ENCODE measurements at places on chromosomes 5 and 9.
A peak's percentile ranks its signal among the peaks of the same experiment; 100 is the strongest.

DNA sequence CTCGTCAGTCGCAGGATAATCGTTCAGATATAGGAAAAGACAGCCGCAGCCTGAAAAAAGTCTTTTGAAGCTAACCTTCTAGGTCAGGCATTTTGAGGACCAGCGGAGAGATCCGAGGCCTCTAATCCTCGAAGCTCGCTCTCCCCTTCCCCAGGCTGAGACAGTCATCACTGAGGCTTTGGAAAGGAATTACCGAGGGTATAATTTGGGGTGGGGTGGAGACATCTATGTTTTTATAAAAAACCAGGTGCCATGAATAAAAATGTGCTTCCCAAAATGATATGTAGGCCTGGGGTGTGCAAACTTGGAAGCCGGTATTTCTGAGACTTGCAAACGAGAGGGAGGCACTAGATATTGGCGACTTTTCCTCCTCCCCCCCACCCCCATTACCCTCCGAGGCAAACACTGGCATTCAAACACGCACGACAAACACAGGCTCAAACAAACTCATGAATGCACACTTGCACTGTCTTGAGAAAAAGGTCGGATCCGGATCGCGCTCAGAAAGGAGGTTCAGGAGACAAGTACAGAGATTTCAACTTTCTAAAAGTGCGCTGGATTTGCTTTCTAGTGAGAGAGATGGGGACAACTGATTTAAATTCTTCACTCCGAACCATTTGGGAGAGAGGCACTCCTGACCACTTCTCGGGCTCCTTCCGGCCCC lies 935 bp upstream of the MSX2 start:
- H3K4me3 ChIP-seq, result peak overlapping the region; percentile 52
- H3K27me3 ChIP-seq, result no peaks in the 10 kb centered on the region
- H3K27ac ChIP-seq, result peak overlapping the region; percentile 52
- DNase-seq, result no peak
- peaks cover 35% of the 10 kb centered on the region for H3K4me1 ChIP-seq

DNA sequence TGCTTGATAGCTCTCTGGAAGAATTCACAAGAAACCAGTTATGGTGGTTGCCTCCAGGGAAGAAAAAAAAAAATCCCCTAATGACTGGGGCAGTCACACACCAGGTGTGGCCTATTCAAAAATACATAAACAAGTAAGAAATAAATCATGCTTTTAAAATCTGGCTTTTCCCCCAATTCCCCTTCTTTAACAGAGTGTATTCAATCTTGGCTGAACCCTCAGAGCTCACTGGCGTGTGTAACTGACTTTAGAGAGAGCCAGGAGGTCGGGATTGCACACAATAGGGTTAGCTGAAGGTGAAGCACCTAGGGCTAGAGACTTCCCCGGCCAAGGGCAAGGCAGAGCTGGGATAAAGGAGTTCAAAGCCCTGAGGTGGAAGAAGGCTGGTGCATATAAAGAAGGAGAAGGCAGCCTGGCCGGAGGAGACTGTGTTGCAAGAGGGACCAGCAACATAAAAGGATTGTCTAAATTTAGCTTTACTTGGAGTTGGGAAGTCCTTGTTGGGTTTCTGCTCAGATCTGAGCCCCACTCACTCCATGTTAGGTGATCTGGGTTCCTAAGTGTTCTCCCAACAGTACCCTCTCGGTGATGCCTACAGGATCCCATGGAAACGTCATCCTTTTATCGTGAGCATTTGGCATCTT lies 19.7 kb downstream of the FNBP1 start:
- H3K27ac ChIP-seq, result no peak overlapping the region
- no peaks in the 10 kb centered on the region for H3K27me3 ChIP-seq
- H3K4me1 ChIP-seq, result no peaks in the 10 kb centered on the region
- peak; percentile 32 for DNase-seq
- no peak overlapping the region for H3K4me3 ChIP-seq
- H3K36me3 ChIP-seq, result no peaks in the 10 kb centered on the region

GRCh38 chr9:79570448-79571308 lies 1.1 kb upstream of the TLE4 start:
- no peaks in the 10 kb centered on the region for H3K36me3 ChIP-seq
- peak overlapping the region; percentile 97 for H3K27ac ChIP-seq
- H3K27me3 ChIP-seq, result no peaks in the 10 kb centered on the region

- H3K36me3 ChIP-seq, result no peaks in the 10 kb centered on the region
- H3K4me1 ChIP-seq, result no peaks in the 10 kb centered on the region
- H3K27me3 ChIP-seq, result no peaks in the 10 kb centered on the region
Measured at GRCh38 chr5:123706531-123706930, 194.6 kb downstream of the CSNK1G3 start.

DNA sequence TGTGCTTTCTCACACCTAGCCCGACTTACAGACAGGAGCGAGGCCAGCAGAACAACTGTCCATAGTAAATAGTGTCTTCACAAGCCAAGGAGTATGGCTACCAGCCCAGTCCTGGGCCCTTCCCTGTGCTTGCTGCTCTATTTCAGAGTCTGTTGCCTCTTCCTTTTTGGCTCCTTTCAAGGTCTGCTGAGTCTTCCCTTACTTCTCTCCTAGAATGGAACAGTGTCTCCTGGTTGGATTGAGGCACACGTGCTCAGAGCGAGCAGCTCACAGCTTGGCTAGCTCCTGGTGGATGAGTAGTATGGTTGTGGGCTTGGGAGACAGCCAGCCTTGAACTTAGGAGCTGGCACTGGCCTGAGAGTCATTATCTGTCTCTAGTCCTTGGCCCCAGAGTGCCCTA lies 72.8 kb downstream of the TLE4 start:
- no peaks in the 10 kb centered on the region for H3K4me1 ChIP-seq
- H3K4me3 ChIP-seq, result no peak overlapping the region
- no peaks in the 10 kb centered on the region for H3K27me3 ChIP-seq
- no peak for DNase-seq

DNA sequence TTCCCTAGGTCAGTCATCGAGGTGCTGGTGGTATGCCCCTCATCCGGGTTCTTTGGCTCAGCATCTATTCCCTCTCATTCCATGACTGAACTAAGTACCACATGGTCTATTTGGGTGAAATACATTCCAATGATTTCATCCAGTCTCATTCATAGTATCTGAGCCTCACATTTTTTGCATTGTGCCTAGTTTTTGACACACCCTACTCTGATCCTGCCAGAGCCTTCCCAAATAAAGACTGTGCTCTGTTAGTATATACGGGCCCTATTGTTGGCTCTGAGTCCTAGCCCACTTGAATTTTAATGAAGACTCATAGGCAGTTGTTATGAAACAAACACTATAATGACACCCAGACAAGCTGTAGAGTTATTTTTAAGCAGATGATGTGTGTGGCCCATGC lies 740.7 kb downstream of the CETN3 start:
- no peaks in the 10 kb centered on the region for H3K27me3 ChIP-seq
- H3K36me3 ChIP-seq, result no peaks in the 10 kb centered on the region
- H3K27ac ChIP-seq, result no peak overlapping the region
- DNase-seq, result no peak

DNA sequence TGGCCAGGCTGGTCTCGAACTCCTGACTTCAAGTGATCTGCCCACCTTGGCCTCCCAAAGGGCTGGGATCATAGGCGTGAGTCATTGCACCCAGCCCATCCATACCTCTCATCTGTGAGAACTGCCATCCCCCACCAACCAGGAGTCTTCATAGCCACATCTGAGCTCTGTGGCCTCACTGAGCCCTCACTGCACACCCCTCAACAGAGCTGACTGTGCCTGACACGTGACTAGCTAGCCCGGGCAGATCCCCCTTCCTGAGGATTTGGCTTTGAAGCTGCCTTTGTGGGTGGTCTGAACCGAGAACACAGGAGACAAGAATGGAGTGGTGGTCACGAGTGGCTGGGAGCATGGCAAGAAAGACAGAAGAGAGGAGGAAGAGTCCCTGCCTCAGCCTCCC lies 15.6 kb downstream of the AK8 start:
- no peak for DNase-seq
- no peak overlapping the region for H3K27ac ChIP-seq
- H3K4me3 ChIP-seq, result no peak overlapping the region
- H3K4me1 ChIP-seq, result no peaks in the 10 kb centered on the region
- H3K36me3 ChIP-seq, result no peaks in the 10 kb centered on the region
- H3K27me3 ChIP-seq, result no peaks in the 10 kb centered on the region

- H3K4me1 ChIP-seq, result peaks cover 5% of the 10 kb centered on the region
- peak; percentile 58 for DNase-seq
- H3K4me3 ChIP-seq, result peak overlapping the region; percentile 72
- no peaks in the 10 kb centered on the region for H3K36me3 ChIP-seq
- no peaks in the 10 kb centered on the region for H3K27me3 ChIP-seq
Measured at GRCh38 chr5:123512611-123513461, 859 bp downstream of the CSNK1G3 start.

DNA sequence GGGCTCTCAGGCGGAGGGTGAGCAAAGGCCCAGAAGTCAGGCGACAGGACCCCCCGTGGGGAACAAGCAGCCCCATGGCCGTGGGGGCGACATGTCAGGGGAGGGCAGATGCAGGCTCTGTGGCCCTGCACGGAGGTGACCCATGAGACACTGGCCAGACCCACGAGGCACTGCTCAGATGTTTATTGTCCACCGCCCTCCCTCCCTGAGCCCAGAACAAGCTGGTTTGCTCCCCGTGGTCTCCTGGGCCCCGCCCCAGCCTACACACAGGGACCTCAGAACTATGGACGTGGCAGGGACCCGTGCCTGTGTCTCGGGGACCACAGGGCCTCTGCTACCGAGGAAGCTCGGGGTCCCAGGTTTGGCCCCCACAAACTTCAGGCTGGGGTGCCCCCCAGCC lies 1.9 kb downstream of the FUT7 start:
- H3K4me3 ChIP-seq, result no peak overlapping the region
- no peak for DNase-seq
- no peaks in the 10 kb centered on the region for H3K27me3 ChIP-seq
- no peaks in the 10 kb centered on the region for H3K4me1 ChIP-seq
- H3K27ac ChIP-seq, result no peak overlapping the region

DNA sequence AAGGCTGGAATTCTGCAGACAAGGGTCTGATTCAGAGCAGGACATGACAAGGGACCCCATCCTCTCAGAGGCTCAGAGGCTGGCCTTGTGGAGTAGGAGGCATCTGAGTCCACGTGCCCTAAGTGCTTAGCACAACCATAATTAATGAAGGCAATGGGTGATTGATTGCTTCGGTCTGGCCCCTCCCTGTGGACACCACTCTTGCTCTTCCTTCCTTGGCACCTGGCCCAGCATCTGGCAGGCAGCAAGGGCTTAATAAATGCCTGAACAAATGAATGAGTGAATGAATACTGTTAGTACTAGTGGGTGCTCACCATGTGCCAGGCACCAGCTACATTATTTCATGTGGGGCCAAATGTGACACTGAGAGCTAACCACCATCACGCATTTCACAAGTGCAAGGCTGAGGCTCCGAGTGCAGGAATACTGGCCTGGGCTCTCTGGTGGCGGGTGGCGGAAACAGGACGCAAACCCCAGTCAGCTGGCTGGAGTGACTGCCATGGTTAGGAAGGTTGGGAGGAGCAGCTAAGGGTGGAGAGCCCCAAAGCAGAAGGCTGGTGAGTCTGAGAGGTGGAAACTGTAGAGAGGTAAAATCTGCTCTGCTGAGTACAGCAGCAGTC lies 53.6 kb downstream of the ASS1 start:
- H3K4me1 ChIP-seq, result no peaks in the 10 kb centered on the region
- no peak overlapping the region for H3K4me3 ChIP-seq
- peak; percentile 29 for DNase-seq
- H3K27me3 ChIP-seq, result no peaks in the 10 kb centered on the region
- H3K27ac ChIP-seq, result no peak overlapping the region

- H3K4me1 ChIP-seq, result no peaks in the 10 kb centered on the region
- H3K27me3 ChIP-seq, result no peaks in the 10 kb centered on the region
- no peak for DNase-seq
- H3K36me3 ChIP-seq, result no peaks in the 10 kb centered on the region
- no peak overlapping the region for H3K27ac ChIP-seq
Measured at GRCh38 chr9:129838707-129839259, 3.5 kb downstream of the USP20 start.

DNA sequence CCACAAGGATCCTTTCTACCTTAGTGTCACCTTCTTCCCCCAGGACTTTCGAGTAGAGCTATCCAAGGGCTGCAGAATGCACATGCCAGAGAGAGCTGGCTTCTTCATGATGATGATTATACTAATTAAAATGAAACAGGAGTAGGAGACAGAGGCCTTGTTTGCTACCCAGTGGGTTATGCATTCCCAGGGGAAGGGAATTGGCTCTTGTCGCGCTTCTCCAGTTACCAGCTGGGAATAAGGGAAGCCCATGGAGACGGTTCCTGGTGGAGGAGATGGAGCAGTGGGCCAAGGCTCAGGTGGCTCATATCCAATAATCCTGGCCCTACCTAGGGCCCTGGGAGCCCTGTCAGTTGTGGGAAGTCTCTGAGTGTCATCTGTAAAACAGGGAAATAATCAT lies 65.1 kb downstream of the WWC1 start:
- H3K36me3 ChIP-seq, result no peaks in the 10 kb centered on the region
- no peaks in the 10 kb centered on the region for H3K27me3 ChIP-seq
- no peak overlapping the region for H3K4me3 ChIP-seq
- no peak for DNase-seq
- no peak overlapping the region for H3K27ac ChIP-seq

DNA sequence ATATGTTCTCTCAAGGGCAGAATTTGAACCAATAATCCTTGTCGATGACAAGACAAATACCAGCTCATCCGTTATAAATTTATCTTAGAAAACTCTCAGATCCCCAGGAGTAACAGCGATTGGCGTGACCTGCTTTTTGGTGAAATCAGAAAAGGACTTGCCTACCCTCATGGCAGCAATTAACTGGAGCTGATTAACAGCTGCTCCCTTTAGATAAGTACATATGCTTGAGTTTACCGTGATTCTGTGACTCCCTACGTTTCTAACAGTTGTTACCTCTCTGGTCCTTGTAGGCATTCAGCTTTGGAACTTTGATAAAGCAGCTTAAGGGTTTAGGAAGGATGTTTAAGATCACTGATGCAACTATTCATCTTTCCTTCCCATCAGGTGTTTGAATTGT lies 2.6 kb downstream of the INVS start:
- H3K27me3 ChIP-seq, result no peaks in the 10 kb centered on the region
- peak; percentile 55 for DNase-seq
- H3K36me3 ChIP-seq, result no peaks in the 10 kb centered on the region
- no peak overlapping the region for H3K27ac ChIP-seq

DNA sequence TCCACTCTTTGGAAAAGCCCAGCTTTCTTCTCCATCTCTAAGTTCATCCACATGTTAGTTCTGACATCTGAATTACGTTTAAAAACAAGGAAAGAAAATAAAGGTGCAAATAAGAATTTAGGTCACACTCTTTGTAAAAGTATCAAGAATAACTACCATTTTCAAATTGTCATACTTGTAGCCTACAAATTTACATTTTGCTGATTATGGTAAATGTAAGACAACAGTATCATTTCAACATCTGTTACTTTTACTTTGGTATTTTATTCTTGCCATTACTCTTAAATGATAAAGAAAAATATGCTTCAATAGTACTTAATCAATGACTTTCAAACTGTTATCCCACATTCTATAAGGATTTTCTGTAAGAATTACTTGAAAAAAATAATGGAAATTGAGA lies 9.8 kb upstream of the PURA start:
- no peak overlapping the region for H3K4me3 ChIP-seq
- H3K27ac ChIP-seq, result no peak overlapping the region
- DNase-seq, result no peak
- peaks cover 10% of the 10 kb centered on the region for H3K27me3 ChIP-seq

- H3K4me3 ChIP-seq, result no peak overlapping the region
- H3K4me1 ChIP-seq, result no peaks in the 10 kb centered on the region
- H3K27me3 ChIP-seq, result no peaks in the 10 kb centered on the region
- no peaks in the 10 kb centered on the region for H3K36me3 ChIP-seq
Measured at GRCh38 chr5:97089149-97089801, 53.1 kb downstream of the LIX1 start.

- H3K4me3 ChIP-seq, result no peak overlapping the region
- H3K36me3 ChIP-seq, result no peaks in the 10 kb centered on the region
- H3K4me1 ChIP-seq, result no peaks in the 10 kb centered on the region
- DNase-seq, result no peak
- no peaks in the 10 kb centered on the region for H3K27me3 ChIP-seq
Measured at GRCh38 chr5:8386719-8387288, 517.9 kb downstream of the MTRR start.

Measured in mesendoderm (in vitro differentiated cells).